ENCODE measurements at places on chromosomes 7 and 10.

DNA sequence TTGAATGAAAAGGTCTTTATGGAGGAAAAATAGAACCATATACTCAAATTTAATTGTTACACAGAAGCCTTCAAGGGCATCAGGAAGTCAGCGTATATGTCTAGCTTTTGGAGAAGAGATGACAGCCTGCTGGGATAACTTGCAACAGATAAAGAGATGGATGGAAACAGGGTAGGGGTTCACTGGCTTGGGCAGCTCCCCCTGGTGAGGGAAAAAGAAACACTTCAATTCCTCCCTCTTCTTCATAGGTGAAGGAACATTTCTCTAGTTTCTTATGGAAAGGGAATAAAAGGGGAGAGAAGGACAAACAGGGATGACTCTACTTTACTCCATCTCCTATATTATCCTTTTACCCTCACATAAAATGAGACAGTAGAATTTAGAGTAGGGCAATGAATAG lies 635.7 kb downstream of the PHTF2 start:
- ATAC-seq: no peak

- ATAC-seq: no peak
These were observed 8.4 kb upstream of the CDK14 start for GRCh38 chr7:90587766-90588165.

- no peak for ATAC-seq
These were observed 2.1 kb upstream of the GPRIN2 start for GRCh38 chr10:46558392-46559185.

DNA sequence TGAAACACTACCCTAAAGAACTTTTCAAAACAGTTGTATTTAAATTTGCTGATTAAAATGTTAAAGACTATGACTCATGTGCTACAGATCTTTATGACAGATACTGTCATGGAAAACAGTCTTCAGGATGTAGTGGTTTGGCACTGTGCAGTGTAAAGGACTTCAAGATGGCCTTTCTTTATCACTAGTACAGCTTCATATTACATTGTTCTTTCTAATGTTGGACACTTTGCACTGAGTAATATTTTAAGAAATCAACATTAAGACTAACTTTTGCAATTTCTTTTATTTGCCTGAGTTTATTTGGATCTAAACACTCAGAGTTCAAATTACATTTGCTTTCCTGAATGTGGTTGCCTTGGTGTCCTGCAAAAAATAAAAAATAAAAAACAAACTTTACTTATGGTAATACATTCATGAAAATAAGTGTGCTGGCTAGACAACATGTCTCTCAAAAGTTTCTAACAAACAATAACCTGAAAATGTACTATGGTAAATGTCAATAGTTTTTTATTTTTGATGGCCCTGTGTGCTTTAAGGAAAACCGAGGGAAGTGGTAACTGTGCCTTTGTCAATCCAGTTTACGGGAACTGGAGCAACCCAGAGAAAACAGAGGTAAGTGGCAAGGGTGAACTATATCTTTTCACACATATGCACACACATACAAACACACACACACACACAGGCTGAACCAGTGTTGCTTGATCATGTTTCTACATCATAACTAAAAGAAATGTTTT lies 85.9 kb upstream of the PLXDC2 start:
- peak; percentile 96 for ATAC-seq

GRCh38 chr7:76330673-76331072 lies 28.1 kb downstream of the YWHAG start:
- no peak for ATAC-seq

DNA sequence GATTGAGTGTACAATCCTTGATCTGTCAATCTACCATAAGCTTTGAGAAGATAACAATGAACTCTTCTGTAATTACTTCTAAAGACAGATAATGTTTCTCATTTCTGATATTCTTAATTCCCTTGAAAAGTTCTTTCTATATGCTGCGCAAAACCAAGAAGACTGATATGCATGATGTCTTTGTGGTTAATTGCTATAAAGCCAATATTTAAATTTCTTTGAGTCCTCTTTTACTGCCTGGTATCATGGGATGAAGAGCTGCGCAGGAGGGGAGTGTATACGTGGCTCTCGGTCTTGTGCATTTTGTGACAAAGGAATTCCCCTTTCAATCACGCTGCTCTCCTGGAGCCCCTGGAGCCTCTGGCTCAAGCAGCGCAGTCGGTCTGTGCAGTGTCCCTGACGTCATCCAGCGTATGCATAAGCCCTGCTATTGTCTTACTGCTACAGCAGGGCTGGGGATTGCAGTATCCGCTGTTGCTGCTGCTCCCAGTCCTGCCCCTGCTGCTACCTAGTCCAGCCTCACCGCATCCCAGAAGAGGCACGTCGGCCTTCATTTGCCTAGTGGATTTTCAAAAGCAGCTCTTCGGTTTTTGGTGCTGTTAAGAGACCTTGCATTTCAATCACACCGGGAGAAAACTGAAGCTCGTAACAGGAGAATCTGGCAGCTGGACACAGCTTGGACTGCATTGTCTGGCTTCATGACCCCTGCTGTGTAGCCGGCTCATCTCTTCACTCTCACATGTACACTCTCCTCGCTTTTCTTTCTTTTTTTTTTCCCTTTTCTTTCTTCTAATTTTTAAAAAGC lies 66.7 kb downstream of the ST7 start:
- ATAC-seq: peak; percentile 99

- ATAC-seq: no peak
These were observed 541.5 kb upstream of the C7orf33 start for GRCh38 chr7:148049068-148049467.

DNA sequence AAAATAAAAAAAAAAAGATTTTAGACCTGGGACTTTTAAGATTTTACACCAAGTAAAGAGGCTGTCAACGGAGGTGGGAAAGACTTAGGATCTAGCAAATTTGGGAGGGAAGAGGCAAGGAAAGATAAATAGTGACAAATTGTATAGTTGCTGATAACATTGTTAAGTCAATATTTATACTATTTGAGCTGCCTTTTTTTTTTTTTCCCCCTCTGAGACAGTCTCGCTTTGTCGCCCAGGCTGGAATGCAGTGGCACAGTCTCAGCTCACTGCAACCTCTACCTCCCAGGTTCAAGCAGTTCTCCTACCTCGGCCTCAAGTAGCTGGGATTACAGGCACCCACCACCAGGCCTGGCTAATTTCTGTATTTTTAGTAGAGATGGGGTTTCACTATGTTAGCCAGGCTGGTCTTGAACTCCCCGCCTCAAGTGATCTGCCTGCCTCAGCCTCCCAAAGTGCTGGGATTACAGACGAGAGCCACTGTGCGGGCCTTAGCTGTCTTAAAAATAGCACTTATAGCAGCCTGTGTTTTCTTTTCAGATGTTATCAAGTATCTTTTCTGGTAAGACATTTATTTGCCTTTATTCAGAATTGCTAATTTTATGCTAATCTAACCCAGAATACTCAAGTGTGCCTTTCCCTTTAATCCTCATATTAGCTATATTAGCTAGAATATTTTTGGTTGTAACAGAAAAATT lies 94.5 kb downstream of the MMRN2 start:
- ATAC-seq: no peak

- no peak for ATAC-seq
These were observed 110.3 kb downstream of the C1GALT1 start for GRCh38 chr7:7292608-7293007.

GRCh38 chr10:83212632-83213334 lies 926.5 kb upstream of the GHITM start:
- ATAC-seq: peak; percentile 89

DNA sequence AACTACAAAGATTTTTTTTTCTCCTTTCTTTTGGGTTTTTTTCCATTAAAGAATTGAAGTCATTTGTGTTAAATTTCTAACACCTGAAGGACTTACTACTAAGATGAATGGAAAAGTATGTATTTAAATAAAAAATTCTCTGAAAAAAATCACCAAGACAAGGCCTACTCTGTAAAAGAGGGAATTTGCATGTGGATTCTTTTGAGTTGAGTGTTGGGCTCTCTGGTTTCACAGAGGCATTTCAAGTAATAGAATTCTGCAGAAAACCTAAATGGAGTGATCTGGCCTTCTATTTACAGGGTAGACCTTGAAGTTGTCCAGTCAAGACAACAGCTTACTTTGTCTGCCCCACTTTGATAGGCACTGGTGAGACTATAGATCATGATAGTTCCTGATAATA lies 4.1 kb downstream of the LRRC17 start:
- peak; percentile 45 for ATAC-seq

DNA sequence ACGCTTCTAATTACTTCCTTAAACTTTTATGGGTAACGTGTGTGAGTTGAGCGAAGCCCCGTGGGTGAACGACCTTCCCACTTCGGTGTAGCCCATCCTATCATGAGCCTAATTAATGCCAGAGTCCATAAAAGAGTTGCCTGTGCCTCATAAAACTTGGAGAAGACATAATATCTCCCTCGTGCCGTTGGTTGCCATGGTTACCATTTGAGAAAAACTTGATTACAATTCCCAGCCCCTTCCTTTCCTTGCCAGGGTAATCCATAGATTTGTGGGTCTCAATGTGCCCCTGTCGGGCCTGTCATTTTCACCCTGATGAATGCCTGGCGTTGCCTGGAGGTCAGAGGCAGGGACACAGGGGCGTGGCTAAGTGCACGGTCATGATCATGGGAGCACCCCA lies 127.1 kb downstream of the GLRX3 start:
- ATAC-seq: no peak

- ATAC-seq: no peak
These were observed 161.9 kb upstream of the MEOX2 start for GRCh38 chr7:15848362-15848761.

GRCh38 chr10:4131407-4132215 lies 346.6 kb upstream of the KLF6 start:
- peak; percentile 95 for ATAC-seq

- peak; percentile 44 for ATAC-seq
These were observed 5.1 kb downstream of the COMTD1 start for GRCh38 chr10:75230600-75231038.

DNA sequence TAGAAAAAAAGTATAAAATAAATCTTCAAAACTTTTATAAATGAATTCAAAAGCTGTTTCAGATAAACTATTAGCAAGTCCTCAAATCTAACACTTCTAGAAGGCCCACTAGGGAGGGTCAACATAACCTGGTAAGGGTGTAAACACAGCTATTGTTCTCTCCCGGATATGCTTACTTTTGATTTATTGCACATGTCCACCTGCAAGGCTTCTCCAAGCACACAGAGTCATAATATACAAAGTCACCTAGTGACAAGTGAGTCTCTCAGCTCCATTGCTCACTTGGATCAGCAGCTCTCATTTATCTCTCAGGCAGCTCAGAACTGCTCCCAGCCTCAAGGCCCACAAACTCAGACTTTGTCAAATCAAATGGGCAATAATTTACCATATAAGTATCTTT lies 44.0 kb upstream of the COL1A2 start:
- ATAC-seq: no peak

- no peak for ATAC-seq
These were observed 410.8 kb downstream of the MDFIC start for GRCh38 chr7:115332691-115333090.

DNA sequence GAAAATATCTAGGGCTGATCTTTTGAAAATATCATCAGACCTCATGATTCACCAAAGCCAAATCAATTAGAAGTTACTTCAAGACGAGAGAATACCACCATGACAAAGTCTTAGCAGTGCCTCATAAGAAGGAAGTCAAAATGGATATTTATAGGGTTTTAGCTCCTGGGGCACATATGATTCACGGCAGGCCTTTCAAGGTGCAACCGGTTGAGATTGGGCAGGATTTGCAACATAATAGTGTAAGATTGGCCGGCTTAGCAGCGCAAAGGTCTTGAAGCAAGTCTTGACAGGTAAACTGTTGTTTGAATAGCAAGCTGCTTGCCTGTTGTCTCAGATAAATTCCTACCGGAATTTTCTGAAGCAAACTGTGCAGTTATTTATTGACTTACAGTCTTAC lies 17.5 kb downstream of the ADRB1 start:
- no peak for ATAC-seq

- no peak for ATAC-seq
These were observed 1063.5 kb upstream of the LRRN3 start for GRCh38 chr7:110027385-110027784.

- ATAC-seq: no peak
These were observed 100.8 kb downstream of the ACTR3B start for GRCh38 chr7:152860310-152860709.

DNA sequence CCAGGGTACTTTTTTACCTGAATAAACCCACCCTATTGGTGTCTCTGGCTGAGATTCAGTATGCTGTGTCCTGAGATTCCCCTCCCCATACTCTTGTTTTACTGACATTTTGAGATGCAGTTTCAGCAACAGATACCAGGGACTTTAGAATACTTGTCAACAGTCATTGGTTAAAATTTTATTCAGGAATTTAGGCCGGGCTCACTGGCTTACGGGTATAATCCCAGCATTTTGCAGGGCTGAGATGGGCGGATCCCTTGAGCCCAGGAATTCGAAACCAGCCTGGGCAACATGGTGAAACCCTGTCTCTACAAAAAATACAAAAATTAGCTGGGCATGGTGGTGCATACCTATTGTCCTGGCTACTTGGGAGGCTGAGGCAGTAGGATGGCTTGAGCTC lies 90.0 kb upstream of the GATAD1 start:
- ATAC-seq: no peak

DNA sequence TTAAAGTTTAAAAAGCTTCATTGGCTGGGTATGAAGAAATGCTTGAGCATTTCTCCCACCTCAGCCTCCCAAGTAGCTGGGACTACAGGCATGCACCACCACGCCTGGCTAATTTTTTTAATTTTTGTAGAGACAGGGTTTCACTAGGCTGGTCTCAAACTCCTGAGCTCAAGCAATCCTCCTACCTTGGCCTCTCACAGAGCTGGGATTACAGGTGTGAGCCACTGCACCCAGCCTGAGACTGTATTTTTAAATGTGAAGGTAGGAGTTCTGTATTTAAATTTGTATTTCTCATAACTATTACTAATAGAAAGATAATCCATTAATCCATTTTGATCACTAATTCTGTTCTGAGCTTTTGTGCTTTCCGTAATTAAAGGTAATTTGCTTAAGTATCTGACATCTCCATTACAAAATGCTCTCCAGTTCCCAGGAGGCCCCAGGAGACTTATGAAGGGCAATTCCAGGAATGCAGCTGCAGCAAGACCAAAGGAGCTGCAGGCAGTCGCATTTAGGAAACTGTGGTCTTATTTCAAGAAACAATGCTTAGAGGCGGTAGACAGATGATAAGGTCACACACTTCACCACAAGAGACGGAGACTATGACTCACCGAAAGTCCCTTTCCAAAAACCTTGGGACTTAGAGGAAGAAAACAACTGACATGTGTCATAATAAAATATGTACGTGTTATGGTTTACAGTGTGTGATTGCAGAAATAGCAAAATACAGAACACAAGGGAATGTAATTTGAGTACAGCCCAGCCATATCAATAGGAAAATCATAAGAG lies 23.3 kb downstream of the YAE1 start:
- peak; percentile 85 for ATAC-seq

- peak; percentile 41 for ATAC-seq
These were observed 3.9 kb upstream of the SPAG6 start for GRCh38 chr10:22341190-22341925.
